COR-L47 (cell line): ENCODE measurements at places on chromosomes 2 and 18.

- DNase-seq: no peak
Observed at GRCh38 chr2:96533292-96534073, 3.1 kb upstream of the ARID5A start.

DNA sequence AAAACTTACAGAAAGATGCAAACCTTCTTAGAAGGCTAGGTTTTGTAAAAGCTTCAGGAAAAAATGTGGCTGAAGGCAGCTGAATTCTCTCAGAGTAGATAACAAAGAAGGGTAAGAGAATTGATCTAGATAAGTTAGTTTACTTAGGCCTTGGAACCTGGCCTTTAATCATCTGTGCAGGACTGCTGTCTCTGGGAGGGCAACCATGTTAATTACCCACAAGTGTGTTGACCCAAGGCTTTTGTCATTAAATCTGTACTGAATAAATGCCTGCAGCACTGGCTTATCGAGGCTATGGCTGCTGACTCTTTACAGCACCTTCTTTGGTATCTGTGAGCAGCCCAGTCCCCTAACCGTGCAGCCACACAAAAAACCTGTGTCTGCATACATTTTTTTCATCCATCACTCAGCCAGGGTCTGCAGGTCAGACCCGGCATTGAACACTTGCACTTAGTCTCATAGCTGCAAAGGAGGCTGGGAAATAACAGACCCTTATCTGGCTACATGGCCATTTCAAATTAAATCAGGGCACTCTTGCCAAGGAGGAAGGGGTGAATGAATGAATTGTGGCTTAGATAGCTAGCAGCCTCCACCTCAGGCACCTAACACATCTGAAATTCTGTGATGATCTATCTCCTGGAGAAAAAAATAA lies 120.2 kb upstream of the MSH2 start:
- DNase-seq: no peak

DNA sequence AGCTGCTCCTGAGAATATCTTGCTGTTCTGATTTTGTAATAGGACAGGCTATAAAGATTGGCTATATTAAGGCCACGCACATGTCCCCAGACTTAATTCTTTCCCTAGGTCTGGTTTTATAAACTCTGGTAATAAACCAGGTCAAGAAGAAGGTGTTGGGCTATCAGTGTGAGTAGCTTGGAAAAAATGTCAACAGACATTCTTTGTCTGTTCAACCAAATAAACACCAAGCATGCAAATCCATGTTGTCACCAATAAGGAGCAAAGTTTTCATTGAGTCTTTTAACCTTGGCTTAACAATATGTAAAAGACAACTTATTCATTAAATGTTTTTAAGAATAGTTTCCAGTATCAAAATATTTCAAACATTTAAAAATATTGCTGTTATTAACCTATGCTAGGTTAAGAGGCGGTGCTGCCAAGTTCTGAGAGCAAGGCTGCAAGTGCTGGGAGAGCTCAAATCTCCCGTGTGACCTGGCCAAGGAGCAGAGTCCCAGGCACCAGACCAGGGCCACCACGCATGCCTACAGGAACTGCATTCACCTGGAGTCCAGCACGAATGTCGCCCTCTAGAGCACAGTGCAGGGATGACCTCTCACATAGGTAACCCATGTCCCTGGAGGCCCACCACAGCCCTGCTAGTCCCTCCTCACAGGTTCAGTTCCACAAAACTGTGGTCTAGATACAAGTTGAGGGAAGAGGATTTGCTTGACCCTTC lies 120.5 kb upstream of the POU3F3 start:
- DNase-seq: peak; percentile 16

DNA sequence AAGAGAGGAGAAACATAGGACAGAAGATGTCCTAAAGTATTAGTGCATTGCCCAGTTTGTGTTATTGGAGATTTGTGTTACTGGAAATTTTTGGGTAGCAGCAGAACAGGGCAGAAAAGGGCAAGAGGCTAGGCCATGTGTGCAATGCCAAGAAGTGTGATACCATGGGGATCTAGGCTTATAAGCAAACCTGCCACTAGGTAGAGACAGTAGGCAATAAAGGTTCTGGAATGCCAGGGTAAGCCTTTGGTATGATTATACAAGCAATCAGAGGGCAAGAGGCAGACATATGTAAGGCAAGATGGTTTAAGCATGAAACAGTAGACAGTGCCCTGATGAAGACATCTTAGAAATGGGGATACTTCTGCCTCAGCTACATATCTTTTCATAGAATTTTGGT lies 12.3 kb upstream of the CERS6 start:
- DNase-seq: no peak

DNA sequence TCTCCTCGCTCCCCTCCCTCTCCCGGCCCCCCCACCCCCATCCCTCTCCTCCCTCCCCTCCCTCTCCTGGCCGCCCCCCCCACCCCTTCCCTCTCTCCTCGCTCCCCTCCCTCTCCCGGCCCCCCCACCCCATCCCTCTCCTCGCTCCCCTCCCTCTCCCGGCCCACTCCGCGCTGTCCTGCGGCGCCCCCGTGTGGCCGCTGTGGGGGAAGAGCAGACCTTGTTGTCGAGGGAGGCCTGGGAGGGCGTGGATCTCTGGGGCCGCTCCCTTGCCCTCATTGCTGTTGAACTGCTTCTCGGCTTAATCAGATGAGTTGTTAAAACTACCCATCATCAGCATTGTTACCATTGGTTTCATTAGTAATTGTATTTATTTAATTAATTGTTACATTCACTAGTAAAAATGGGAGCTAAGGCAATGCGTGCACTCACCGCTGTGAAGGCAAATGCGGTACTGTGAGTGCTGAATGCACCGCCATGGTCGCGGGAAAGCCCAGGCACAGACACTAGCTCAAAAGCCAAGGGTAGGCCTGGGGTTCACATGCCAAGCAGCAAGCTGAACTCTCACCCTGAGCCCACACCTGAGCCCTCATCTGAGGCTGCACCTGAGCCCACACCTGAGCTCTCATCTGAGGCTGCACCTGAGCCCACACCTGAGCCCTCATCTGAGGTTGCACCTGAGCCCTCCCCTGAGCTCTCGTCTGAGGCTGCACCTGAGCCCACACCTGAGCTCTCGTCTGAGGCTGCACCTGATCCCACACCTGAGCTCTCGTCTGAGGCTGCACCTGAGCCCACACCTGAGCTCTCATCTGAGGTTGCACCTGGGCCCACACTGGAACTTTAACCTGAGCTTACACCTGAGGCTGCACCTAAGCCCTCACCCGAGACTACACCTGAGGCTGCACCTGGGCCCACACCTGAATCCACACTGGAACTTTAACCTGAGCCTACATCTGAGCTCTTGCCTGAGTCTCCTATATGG lies 8.8 kb downstream of the RTP5 start:
- DNase-seq: peak; percentile 25
